COLO829 (cell line): ENCODE measurements at places on chromosomes 3 and 15.

GRCh38 chr3:140563206-140563760 is 114.6 kb upstream of the TRIM42 start:
- DNase-seq: no peak

DNA sequence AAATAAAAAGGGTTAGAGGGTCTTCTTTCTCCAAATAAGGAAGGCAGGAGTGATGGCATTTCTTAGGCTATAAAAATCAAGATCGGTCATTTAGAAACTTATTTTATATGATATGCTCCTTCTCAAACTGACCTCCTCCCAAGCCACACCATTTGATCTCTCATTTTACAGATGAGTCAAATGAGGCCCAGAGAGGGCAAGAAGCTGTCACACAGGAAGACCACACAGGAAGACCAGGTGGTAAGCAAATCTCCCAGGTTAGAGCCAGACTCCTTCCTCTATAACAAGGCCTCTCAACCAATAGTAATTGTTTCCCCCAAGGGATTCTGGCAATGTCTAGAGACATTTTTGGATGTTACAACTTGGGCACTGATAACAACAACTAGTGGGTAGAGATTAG is 13.8 kb downstream of the TLE3 start:
- no peak for DNase-seq

DNA sequence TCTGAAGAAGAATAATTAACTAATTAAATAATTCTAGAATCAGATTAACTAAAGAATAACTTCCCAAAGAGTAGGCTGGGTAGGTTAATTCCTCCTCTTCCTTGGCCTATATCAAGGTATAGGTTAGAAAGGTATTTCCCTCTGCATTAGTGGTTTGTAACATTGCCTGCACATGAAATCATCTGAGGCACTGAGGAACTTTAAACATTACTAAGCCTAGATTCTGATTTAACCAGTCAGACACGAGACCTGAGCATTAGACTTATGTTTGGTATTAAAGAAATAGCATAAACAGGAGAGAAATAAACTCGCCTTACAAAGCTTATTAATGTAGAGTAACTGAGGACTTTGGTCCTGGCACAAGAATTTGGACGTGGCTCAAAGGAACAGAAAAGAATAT is 84.2 kb downstream of the FGF7 start:
- no peak for DNase-seq

GRCh38 chr3:126971891-126972351 is 11.0 kb upstream of the PLXNA1 start:
- peak; percentile 56 for DNase-seq

GRCh38 chr3:78798266-78798832 is 969.4 kb downstream of the ROBO1 start:
- DNase-seq: no peak

GRCh38 chr3:111827871-111828270 is 31.2 kb upstream of the PHLDB2 start:
- DNase-seq: no peak

DNA sequence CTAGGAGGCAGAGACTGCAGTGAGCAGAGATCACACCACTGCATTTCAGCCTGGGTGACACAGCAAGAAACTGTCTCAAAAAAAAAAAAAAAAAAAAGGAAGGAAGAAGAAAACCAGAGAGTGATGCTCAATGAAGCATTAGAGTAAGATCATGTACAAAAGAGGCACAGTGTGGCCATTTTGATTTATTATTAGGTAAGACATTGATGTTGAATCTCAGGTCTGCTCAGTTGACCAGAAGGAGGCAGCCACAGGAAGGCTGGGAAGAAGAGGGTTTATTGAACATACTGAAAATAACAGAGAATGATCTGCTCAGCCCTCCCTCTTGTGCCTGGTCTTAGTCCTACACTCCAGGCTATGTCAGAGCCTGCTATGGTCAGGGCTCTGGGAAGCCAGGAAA is 15.6 kb downstream of the LRRK1 start:
- DNase-seq: no peak

DNA sequence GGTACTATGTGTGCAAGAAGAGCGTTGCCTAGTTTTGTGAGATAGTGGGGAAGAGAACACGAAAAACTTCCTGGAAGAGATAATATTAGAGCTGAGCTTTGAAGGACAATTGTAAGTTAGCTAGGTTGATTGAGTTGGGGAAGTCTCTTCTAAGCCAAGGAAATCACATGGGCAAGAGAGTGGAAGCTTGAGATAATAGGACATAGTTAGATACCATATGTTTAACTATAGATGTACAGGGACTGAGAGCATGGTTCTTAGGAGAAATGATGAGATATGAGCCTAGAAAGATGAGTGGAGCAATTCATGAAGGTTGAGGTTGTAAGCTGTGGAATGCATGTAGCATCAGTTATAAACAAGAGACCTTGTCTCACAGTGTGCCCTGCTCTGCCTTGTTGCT is 30.1 kb upstream of the AQP9 start:
- DNase-seq: no peak
